Activated T-cell treated with anti-CD3 and anti-CD28 coated beads, Interleukin-2, amount 50 U/mL, for 72 hours (primary cell): ENCODE measurements at places on chromosomes 12 and 14.

DNA sequence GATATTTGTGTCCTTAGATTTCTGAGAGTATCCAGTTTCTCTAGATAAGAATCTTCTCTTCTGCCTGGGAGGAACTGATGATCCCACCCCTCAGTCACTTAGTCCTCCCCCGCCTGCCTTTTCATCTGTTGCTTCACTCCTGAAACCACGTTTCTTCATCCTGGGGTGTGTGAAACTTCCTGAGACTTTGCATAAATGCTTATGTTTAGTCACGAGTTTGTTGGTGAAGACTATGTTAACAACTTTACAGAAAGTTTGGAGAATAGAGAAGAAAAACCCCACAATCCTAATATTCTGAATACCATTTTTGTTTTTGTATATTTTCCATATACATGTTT lies 33.2 kb downstream of the MARK3 start:
- DNase-seq: no peak

- DNase-seq: no peak
Measured at GRCh38 chr14:80669426-80669825, 272.1 kb downstream of the CEP128 start.

- no peak for DNase-seq
Measured at GRCh38 chr12:3680919-3681594, 71.9 kb downstream of the CRACR2A start.

GRCh38 chr12:104154806-104155205 lies 16.8 kb upstream of the NFYB start:
- no peak for DNase-seq

DNA sequence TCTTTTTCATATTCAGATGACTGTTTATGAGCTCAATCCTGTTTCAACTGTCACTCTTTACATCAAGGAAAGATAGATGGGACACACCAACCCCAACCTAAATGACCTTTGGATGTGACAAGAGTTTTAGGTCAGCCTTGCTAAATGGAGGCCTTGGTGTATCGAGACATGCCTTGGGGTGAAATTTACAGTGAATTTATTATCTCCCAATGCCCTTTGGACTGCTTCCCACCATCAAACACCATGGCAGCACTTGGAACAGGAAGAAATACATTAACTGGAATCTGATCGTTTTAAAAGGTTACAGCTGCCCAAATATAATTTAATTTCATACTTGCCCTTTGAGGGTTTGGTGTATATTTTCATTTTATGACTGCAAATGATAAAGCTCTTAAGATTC lies 327.6 kb downstream of the SOX5 start:
- no peak for DNase-seq

DNA sequence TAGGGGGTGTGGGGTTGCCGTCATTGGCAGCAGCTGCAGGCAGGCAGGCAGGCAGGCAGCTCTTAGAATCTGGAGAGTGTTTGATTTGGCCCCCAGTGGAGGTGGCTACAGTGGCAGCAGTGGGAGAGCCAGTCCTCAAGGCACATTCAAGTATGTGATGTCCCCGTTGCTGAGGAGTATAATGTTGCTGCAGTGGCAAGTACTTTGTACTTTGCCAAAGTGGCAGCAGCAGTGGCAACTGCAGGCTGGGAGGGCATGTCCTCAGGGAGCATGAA lies 147.1 kb downstream of the PAPOLA start:
- no peak for DNase-seq

DNA sequence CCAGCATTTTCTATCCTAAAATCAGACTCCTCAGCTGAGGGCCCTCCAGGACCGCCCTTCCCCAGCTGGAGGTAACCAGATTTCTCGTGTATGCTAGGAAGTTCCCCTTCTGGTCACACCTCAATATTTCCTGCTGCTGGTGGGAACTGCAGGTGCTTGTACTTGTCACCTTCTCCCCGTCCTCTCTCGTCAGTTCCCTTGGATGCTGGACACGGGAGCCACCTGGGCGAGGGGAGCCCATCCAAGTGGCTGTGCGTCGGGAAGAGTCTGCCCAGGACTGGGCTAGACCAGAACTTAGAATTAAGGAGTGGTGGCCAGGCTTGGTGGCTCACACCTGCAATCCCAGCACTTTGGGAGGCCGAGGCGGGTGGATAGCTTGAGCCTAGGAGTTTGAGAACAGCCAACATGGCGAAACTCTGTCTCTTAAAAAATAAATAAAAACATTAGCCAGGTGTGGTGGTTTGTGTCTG lies 23.2 kb upstream of the KIF26A start:
- no peak for DNase-seq

- DNase-seq: no peak
Measured at GRCh38 chr14:69093631-69094421, 59.1 kb downstream of the DCAF5 start.

DNA sequence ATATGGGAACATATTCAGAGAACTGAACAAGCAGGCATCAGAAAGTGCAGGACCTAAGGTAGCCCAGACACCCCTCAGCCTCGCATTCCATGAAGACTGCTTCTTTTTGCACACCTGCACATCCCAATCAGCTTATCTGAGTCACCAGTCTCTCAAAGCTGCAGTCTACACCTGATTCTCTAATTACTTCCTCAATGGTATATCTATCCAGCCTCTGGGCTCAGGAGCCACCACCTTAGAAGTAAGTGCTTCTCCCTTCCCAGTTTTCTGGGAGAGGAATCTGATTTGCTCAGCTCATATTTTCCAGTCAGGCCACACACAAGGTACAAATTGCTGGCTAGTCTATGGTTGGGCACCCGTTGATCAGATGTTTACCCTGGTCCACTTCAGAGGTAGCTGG lies 21.7 kb downstream of the TC2N start:
- no peak for DNase-seq

DNA sequence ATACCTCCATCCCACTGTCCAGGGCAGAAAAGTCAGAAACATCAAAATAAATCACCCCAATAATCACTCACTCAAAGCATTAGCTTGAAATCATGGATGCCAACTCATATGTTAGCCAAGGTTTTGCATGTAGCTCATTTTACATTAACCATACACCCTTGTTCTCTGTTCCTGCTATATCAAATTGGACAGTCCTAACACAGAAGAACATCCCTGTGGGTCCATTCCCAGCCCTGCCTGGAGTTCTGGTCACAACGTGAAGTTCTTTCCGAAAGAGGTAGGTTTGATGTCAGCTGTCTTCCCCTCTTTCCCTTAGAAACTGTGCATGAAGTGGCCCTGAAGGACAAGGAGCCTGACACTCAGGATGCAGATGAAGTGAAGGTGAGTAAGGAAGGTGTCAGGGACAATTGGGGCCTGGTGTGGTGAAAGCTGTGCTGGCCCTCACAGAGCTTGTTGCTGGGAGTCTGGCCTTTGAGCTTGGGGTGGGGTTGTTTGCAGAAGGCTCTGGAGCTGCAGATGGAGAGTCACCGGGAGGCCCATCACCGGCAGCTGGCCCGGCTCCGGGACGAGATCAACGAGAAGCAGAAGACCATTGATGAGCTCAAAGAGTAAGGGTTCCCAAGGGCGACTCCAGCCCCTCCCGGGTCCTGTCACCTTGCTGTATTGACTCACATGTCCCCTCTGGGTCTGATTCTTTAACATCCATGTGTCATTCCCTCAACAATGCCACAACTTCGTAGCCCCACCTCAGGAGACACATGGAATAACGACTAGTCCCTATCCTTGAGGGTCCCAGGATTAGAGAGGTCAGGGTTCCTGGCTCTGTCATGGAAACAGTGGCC lies 15.0 kb upstream of the PIP4K2C start:
- DNase-seq: no peak
